RPMI8226 (cell line): ENCODE measurements at places on chromosomes 3 and 15.

DNA sequence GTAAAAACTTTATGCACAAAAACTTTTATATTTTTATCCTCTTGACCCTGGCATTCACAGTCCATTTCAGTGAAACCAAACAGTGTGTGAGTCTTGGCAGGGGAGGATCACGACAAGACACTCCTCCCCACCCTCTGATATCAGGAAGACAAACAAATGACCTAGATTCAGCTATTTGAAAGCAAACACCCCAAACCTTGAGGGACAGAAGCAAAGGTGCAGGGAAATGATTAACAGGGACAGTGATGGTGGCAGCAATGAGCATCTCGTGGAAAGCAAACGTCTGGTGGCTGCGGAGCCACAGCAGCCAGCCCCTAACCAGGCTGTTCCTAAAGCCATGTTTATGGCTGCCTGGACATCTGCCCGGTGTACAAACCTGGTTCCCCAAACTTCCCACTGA is 52.1 kb downstream of the FSIP1 start:
- no peak for DNase-seq

DNA sequence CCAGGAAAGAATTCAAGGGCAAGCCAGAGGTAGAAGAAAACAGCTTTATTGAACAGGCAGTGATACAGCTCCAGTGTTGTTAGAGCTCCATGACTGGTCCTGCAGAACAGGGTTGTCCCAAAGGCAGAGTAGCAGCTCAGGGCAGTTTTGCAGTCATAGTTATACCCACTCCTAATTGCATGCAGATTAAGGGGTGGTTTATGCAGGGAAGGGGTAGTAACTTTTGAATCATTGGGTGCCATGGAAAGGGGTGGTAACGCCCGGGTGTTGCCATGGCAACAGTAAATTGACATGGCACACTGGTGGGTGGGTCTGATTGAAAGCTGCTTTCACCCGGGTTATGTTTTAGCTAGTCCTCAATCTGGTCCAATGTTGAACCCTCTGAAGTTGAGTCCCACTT is 9.7 kb upstream of the RAB6B start:
- no peak for DNase-seq

DNA sequence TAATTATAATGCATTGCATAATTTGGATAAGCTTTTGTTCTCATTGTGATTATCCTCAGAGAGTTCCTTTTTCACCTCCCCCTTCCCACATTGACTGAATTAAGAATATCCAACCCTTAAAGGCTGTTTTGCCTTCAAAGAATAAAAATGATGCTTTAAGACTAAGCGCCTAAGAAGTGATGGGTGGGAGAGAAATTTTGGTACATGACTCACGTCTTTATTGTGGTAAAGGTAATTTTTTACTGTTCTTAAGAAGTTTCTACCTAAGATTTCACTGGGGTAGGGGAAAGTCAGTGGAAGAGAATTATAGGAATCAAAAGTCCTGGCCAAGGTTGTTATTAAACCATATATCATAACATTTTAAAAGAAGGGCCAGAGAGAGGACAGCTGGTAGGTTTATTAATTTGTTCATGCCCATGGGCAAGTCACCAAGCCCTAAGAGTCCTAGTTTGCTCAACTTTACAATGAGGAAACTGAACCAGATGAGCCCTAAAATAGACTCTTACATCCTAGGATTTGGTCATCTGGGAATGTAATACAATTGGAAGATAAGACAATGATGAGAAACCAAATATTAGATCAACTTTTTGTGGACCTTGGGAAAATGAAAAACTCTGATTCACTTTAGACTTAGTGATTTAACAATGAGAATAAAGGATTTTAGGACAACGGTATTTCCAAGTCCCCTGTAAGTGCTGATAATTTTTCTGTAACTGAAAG is 101.1 kb upstream of the RASGRP1 start:
- no peak for DNase-seq

DNA sequence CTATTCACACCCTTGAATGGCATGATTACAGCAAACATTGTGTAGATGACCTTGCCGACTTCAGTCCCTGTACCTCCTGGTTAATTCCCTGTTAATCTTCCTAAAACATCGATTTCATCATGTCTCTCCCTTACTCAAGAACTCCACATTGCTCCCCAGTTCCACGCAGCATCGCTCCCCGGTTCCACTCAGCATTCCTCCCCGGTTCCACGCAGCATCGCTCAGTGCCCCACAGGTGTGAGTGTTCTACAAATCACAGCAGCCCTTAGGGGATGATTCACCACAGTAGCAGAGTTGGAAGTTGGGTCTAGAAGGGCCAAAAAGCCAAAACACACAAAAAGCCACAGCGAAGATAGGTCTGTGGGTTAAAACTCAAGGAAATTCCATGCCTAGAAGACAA is 8.6 kb upstream of the TNK2 start:
- DNase-seq, result no peak

GRCh38 chr3:94162700-94163099 is 99.8 kb downstream of the NSUN3 start:
- no peak for DNase-seq

GRCh38 chr3:190076601-190077394 is 43.9 kb downstream of the P3H2 start:
- DNase-seq, result no peak

GRCh38 chr15:68431792-68432401 is at the start of gene ITGA11:
Gene ITGA11 (minus strand): TSS chr15:68432163. CDS start chr15:68432066, 97 bp downstream.
- peak; percentile 88 for DNase-seq

DNA sequence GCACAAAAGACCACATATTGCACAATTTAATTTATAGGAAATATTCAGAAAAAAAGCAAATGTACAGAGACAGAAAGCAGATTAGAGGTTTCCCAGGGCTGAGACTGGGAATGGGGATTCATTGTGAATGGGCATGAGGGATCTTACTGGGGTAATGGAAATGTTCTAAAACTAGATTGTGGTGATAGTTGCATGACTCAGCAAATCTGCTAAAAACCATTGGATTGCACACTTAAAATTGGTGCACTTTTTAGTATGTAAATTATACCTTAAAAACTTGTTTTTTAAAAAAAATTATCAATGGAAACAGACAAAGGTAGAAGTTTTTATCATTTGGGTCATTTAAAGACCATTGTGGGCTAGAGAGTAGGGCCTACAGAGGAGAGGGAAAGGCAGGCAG is 230.6 kb downstream of the IL5RA start:
- no peak for DNase-seq

GRCh38 chr3:46541835-46542234 is 24.3 kb downstream of the LRRC2 start:
- DNase-seq, result peak; percentile 45

- DNase-seq, result no peak
These were observed 58.3 kb upstream of the KY start for GRCh38 chr3:134709076-134709475.

DNA sequence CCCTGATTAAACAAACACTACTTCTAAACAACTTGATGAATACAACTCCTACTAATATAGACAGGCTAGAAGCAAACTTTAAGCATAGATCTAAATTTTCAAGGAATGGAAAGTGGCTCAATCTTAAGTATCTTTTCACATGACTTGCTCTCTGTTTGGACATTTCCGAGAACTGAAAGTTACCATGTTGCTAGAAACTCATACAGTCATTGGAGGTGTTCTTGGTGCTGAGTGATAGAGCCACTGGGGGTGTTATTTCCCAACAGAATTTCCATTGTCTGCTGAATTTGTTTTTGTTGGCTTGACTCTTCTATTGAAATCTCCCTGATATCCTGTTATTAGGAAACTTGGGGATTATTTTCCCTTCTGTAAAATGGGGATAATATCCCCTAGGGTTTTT is 264.5 kb upstream of the RASGRP1 start:
- no peak for DNase-seq
